ENCODE measurements at places on chromosomes 2 and 18.

DNA sequence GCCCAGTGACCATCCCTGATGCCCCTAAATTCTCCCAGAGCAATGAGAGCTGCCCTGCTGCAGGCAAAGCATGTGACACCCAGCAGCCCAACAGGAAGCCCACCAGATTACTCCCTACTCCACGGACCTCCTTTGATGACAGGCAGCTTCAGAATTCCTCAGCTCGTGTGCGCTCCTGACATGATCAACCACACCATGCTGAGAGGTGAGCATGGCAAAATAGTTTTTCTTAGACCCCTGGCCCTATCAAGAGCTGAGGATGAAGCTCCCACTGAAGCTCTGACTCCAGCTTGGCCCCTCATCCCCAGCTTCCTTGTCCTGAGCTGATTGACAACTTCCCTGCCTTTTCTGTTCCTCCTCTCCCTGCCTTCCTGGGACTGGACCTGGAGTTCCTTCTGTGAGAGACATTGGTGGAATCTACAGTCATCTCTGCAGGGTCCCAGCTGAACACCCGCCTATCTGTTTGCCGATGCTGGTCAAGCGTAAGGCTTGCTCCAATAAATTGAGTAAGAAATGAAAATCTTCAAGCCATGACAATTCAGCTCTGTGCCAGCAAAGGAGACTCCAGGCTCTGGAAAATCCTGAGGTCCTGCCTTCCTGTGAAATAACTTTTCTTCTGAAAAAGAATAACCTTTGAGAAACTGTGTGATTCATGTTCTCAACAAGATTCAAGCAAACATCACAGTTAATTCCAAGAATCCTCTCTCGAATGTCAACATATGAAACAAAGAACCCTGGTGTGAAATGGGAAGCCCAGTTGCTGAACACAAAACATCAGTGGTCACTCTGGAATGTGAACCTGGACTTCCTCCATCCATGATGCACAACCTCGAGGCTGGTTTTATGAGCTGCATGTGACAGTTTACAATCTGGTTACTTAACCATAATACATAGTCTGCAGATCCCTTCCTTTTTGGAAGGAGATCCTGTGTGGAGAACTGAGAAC, 201.1 kb downstream of the SPP2 start:
- DNase-seq: peak; percentile 97

DNA sequence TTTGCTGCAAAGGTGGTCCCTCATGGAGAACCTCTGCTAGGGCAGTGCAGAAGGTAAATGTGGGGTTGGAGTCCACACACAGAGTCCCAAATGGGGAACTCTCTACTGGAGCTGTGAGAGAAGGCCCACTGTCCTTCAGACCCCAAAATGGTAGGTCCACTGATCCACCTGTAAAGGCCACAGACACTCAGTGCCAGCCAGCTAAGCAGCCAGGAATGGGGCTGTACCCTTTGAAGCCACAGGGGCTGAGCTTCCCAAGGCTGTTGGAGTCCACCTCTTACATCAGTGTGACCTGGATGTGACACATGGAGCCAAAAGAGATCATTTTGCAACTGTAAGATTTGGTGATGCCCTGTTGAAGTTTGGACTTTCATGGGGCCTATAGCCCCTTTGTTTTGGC, 252.4 kb upstream of the GULP1 start:
- DNase-seq: no peak

DNA sequence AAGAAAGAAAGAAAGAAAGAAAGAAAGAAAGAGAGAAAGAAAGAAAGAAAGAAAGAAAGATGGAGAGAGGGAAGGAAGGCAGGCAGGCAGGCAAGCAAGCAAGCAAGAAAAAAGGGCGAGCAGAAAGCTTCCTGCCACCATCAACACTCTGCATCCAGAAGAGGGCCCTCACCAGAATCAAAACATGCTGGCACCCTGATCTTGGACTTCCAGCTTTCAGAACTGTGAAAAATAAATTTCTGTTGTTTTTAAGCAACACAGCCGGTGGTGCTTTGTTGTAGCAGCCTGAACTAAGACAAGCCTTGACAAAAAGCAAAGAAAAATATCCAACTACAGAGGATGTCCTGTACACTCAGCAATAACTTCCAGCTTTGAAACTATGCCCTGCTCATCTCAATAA, 401.7 kb downstream of the LRATD1 start:
- no peak for DNase-seq

- DNase-seq: peak; percentile 41
These were observed 252.1 kb downstream of the ZNF521 start for GRCh38 chr18:25099895-25100294.

GRCh38 chr2:220106065-220106464, 478.6 kb downstream of the SLC4A3 start:
- DNase-seq: no peak

GRCh38 chr18:33022370-33022769, 249.5 kb upstream of the KLHL14 start:
- no peak for DNase-seq

DNA sequence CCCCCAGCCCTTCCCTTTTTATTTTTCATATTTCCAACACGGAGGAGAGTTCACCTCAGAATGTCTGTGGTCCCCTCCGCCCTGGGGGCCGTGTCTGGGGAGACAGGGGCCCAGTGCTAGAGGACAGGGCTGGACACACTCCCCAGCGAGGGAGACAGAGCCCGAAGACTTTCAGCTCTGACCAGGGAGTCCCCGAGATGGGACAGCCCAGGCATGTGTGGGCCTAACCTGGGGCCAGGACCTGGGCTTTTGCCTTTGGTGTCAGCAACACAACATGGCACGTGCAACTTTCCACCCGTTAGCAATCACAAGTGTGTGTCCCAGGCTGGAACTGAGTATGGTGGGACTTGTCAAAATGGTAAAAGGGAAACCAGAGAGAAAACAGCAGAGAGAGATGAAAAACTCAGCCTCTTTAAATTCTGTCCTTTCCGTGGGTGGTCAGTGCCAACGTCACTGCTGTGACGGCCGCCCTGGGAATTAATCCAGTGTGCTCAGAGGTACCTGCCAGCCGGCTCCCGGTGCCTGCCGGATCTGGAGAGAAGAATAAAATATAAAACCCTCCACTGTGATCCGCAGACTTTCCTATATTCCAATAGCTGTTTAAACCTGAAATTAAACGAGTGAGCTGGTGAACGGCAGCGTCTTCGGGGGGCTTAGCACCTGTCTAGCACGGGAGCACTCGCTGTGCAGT, 245.8 kb downstream of the EIPR1 start:
- no peak for DNase-seq

DNA sequence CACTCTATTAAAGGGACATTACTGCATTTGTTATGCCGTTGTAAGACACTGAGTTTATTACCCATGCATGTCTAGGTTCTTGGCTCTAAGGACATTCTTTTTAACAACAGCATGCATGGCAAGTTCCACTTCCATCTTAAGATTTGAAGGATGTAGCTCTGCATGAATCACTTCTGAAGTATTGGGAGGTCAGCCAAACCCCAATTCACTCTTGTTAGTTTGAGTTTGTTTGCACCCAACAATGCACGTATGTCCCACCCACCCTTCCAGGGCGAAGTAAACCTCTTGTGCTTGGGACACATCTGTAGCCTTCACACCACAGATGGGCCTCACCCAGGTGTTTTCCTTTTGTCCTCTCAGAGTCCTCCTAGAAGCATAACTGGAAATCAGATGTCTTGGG, 5.6 kb upstream of the LAMA3 start:
- peak; percentile 50 for DNase-seq

- DNase-seq: no peak
These were observed 167.1 kb downstream of the PDE1A start for GRCh38 chr2:182259629-182260150.

DNA sequence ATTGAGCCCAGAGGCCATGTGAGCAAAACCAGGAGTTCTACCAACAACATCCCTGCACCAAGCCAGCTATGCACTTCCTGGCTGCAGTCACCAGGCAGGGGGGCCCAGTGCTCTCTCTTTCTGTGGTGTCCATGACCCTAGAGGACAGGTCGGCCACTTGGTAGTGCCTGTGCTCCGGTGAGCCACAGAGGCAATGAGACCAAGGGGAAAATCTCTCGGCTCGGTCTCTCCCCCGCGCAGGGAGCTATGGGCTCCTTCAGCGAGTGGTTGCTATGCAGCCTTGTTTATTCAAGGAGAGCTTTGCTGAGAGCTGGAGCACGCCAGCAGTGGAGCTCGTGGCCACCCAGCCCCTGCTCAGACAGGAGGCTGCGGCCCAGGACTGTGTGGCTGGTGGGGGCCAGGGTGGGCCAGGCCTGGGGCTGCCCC, at the start of gene TOGARAM2:
TOGARAM2 (plus strand) TSS at position 283 of the 426 bp plus-strand sequence. CDS start 13,537 bp downstream, outside the sequence.
- DNase-seq: no peak

GRCh38 chr18:67951137-67951536, 434.6 kb upstream of the DSEL start:
- peak; percentile 78 for DNase-seq

DNA sequence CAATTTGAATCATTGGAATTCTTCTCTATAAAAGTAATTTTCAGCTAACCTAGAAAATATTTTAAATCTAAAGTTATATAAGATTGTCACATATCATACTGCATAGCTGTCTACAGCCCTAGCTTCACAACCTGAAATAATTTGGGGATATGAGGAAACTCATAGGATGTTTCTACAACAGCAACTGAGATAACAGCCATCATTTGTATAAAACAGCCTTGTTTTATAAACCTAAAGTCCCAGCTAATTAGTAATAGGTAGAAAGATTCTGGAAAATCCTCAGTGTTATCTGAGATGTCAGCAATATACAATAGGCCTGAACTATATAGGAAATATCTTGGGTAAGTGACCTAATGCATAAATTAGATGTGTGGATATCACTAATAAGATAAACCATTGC, 47.6 kb upstream of the TSPYL6 start:
- DNase-seq: no peak

DNA sequence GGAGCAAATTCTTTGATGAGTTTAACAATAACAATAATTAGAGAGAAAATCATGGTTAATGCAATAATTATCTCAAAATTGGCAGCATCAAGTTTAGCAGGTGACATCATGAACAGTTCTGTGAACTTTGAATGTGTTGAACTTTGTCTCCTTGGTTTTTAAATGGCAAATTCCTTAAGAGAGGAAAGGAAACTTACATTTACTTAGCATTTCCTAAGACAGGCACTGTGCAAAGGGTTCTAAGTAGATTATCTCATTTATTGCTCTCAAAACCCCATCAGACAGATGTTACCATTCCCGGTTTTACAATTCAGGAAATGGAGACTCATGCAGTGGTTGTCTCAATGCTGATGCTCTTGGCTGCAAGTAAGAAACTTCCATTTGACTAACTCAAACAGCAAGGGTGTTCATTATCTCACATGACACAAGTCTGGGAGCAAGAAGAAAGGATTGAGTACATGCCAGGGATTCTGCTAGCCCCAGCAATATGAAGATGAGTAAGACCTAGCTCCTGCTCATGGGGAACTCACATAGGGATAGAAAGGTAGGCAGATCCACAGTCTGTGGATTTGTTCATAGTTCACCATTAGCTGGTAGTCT, 81.3 kb upstream of the ITGA6 start:
- peak; percentile 15 for DNase-seq

All from HCEC 1CT (cell line).